ENCODE measurements at places on chromosomes 6 and 20.

GRCh38 chr6:1055015-1055921, 256.6 kb upstream of the FOXQ1 start:
- DNase-seq: no peak

GRCh38 chr6:140073456-140073855, 699.0 kb upstream of the CITED2 start:
- DNase-seq: no peak

DNA sequence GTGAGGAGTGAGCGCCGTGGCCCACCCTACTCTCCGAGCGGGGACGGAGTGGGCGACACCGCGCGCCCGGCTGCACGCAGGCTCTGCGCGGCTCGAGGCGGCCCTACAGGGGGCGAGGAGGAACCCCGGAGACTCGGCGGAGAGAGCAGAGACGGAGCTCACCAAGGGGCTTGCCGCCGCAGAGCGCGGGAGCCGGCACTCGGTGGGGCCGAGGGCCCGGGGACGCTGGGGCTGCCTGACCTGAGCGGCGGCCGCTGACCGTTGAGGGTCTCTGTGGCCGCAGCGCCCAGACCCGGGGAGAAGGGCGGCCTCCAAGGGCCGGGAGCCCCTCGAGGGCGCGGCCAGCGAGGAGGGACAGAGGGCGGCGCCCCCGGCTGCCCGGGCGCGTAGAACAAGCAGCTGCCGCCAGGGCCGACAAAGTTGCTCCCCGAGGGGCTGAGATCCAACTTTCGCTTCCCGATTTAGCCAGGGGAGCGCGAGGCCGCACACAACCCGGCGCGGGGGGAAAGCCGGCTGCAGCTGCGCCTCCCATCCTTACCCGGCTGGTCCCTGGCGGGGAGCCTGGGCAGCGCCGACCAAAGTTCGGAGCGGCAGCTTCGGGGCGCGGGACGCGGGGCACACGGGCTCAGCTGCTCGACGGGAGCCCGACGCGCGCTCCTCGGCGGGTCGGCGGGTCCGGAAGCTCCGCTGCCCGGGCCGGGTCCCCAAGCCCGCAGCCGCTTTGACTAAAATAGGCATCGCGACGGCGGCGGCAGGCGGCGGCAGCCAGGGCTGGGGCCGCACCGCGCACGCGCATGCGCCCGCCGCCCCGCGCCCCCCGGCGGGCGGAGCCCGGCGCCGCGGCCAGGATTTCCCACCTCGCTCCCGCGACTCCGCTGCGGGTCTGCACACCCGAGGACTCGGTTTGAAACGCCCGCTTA, 43.1 kb downstream of the POPDC3 start:
- no peak for DNase-seq

GRCh38 chr6:2859185-2859700, 17.6 kb upstream of the SERPINB1 start:
- no peak for DNase-seq

DNA sequence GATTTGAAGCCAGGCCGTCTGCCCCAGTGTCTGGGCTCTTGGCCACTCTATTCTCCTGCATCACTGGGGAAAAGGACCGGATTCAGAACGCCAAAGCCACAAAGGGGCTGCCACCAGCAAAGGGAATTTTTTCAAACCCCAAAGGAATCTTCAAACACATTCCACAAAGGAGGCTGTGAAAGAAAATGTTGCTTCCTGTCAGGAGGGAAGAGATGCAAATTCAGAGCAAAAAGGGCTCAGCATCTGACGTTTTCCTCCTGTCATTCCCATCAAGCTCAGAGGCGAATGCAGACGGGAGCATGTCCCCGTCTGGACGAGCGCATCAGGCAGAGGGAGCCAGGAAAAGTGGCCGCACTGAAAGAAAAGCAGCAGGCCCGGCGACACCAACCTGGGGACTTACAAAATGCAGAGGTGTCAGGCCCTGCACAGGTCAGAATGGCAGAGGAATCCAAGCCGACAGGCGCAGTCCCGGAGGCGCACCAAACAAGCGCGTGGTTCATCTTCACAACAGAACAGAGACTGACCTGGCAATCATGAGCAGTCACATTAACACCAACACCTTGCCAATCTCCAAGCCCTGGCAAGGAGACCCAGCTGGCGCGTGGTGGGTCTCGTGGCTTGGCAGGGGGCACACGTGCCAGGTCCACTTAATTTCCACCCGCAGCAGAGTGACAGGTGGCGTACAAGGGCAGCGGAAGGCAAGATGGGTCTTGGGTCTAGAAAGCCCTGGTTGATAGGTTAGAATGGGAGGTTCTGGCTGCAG, 62.8 kb downstream of the GRM4 start:
- no peak for DNase-seq

GRCh38 chr6:160349020-160349441, 853 bp downstream of the SLC22A3 start:
- DNase-seq: no peak

- DNase-seq: no peak
Observed at GRCh38 chr6:163620670-163621330, 206.3 kb downstream of the QKI start.

GRCh38 chr6:104639668-104640067, 220.1 kb downstream of the HACE1 start:
- no peak for DNase-seq

DNA sequence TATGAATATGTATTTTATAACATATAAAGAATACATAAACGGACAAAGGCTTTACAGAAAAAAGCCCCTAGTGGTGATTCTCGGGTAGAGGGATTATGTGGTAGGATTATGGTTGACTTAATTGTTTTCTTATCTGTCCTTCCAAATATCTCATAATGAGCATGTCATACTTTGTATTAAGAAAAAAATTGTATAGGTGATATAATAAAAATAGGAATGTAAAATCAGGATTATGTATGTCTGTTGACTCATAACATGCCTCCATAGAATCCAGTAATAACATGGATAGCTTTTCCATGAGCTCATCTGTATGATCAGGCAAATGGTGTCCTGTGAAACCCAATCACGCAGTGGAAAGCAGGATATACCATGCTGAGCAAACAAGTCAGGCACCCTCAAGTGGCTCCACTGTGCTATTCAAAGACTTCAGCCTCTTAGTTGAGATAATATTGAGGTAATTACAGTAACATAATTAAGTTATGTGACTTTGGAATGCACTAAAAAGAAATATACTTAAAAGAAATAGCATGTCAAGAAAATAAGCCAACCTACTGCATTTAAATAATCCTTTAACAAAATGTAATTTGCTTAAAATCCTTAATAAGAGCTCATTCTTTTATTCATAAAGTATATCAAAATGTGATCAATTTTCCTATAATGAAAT, 39.6 kb upstream of the PRELID3B start:
- DNase-seq: no peak

GRCh38 chr20:33878583-33878982, 67.4 kb downstream of the CHMP4B start:
- DNase-seq: no peak

DNA sequence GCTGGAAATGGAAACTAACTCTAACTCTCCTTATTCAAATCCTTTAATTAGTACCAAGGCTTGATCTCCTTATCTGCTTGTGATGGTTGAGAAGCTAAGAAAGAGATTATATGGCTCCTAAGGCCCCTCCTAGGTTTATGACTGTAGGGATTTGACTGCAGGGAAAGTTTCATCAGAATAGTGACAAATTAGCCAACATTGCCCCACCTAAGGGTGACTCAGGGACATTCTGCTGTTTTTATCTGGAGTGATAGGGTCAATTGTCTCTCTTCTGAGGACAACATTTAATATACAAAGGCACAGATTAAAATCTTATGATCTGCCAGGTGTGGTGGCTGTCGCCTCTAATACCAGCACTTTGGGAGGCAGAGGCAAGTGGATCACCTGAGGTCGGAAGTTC, 138.1 kb upstream of the MARCKS start:
- no peak for DNase-seq

DNA sequence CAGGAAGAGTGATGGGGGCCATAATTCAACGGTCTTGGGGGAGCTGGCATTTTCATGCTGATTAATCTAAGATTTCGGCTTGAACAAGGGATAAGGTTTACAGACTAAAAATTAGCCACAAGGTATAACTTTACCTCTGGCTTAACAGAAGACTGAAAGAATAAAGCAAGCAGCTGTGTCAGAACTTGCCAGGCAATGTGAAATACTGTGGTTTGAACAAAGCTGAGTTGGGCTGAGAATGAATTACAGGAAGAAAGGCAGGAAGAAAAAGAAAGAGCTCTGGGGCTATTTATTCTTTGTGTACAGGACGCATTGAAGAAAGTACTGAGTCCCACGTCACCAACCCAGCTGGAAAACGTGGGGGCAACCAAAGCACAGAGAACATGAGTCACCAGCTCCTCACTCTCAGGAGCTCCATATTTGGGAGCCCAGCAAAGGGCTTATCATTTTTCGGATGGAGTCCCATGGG, 121.5 kb upstream of the NEDD9 start:
- DNase-seq: peak; percentile 42

DNA sequence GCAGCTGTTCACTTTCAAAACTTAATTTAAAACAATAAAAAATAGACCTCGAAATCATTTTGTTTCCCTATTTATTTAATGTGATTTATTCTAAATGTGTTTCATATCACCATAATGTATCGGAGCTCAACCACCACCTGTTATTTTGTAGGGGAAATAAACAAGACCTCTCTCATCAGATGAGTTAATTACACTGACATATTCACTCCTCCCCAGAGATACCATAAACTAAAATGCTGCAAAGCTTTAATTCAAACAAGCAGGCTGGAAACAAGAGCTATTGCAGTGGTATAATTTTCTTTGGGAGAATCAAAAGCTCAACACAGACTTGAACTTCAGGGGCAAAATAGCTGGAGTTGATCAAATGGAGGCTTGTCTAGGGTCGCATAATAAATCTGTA, 303.5 kb upstream of the TSHZ2 start:
- DNase-seq: no peak

GRCh38 chr6:125102411-125102810, 51.2 kb upstream of the TPD52L1 start:
- no peak for DNase-seq

GRCh38 chr6:106098383-106099234, 12.5 kb downstream of the PRDM1 start:
- DNase-seq: peak; percentile 51

GRCh38 chr6:41733360-41733706, 2.1 kb downstream of the TFEB start:
- no peak for DNase-seq

- peak; percentile 6 for DNase-seq
Observed at GRCh38 chr6:168370310-168370991, 50.9 kb upstream of the DACT2 start.

- DNase-seq: no peak
Observed at GRCh38 chr6:139765825-139766285, 391.4 kb upstream of the CITED2 start.

- no peak for DNase-seq
Observed at GRCh38 chr6:159312206-159312605, 143.0 kb downstream of the FNDC1 start.

DNA sequence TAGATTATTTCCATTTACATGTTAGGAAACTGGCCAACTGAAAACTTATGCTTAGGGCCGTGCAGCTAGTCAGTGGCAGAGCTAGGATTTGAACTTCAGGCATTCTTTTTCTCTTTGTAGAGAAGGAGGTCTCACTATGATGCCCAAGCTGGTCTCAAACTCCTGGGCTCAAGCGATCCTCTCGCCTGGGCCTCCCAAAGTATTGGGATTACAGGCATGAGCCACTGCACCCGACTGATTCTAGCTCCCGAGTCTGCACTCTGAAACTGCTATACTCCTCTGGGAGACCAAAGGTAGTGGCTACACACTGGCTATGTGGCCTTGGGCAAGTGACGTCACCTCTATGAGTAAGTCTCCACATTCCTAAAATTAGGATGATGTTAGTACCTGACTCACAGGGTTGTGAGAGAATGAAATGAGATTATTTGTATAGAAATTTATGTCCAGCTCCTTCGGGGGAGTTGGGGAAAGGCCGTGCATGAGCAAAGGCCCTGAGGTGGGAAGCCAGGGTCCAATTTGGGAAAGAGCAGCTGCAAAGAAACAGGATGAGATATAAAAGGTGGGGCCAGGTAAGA, 6.4 kb downstream of the PLTP start:
- no peak for DNase-seq

- no peak for DNase-seq
Observed at GRCh38 chr6:158972241-158973233, 27.5 kb downstream of the RSPH3 start.

DNA sequence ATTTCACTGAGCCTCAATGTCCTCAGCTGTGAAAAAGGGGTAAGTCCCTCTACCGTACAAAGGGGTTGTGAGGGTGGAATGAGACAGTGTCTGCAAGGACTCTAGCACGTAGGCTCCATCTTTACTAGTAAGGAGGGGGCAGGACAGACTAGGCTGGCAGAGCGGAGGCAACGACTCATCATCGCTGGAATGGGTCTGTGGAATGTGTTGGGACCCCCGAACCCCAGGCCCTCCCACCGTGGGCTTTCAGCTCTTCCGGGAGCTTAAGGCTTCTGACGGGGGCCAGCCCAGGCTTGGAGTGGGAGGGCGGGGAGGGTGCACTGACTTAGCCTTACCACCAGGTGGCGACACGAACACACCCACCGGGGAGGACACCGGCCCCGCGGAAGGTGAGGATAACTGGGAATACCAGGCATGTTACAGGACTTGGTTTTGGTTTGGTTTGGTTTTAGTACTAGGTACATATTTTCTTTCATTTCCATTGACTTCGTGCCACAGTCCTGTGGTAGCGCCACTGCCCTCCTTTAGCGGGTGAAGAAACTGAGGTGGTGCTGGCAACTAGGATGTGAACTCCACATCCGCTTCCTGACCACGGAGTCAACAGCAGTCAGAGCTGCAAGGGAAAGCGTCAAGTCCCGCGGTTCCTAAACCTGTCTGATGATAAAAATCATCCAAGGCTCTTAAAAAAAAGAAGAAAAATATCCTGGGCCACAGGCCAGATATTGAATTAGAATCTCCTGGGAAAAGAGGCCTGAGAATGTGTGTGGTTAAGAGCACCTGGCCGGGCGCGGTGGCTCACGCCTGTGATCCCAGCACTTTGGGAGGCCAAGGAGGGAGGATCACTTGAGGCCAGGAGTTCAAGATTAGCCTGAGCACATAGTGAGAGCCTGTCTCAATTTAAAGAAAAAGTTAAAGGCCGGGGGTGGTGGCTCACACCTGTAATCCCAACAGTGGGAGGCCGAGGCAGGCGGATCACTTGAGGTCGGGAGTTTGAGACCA, 10.3 kb upstream of the TULP1 start:
- peak; percentile 41 for DNase-seq

DNA sequence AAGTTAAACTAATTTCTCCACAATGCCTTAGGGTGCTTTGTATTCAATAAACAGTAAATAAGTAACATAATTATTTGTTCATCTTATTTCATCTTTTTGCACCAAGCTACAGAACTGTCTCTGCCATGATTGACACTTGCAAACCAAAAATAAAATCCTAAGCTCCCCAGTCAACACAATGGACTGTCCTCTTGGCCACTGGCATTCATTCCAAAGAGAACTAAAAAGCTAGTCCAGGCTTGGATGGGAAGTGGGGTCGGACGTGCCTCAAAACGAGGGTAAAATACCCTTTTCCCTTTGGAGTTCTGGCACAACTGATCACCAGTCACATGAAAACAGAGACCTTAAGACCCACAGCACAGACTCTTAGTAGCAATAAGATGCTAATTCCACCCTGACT, 66.4 kb upstream of the THBS2 start:
- DNase-seq: no peak

DNA sequence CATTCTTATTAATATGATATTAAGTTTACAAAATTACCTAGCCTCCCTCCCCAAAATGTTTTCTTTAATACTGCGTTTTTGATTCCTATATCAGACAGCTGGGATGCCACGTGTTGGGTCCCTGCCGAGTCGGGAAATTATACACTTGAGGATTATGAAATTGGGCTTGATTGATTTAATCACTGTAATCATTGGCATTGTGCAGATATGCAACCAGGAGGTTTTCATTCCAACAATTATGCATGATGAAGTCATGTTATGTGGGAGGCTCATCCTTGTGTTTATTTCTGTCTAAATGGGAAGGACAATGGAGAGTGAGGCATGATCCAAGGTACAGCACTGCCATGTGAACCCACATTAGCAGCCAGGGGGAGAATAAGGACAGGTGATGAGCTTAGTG, 30.6 kb upstream of the RIPOR2 start:
- no peak for DNase-seq
